ENCODE measurements at places on chromosomes 13 and 19. TPM values are rescaled to one million over a fixed set of nuclear protein-coding genes. Genes with fewer than 3 reads are reported as not detected.

DNA sequence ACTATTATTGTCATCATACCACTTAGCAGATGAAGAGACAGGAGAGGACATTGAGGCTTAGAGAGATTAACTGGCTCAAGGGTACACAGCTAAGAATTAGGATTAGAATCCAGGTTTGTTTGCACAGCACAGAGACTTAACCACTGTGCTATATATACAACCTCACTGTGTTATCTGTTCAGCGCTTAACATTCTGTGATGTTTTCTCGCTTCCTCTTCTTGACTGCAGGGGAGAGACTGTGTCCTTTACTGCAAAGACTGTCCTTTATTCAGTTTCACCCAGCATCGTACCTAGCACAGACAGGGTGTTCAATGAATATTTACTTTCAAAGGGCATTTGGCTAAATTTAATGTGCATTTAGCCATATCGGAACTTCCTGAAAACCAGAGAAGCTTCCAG is 54.9 kb upstream of the PCDH8 start:
- no peak for DNase-seq
- no peak overlapping the region for H3K4me3 ChIP-seq
- H3K4me1 ChIP-seq, result no peaks in the 10 kb centered on the region
- no peak overlapping the region for H3K27ac ChIP-seq
- no peaks in the 10 kb centered on the region for H3K36me3 ChIP-seq
- H3K27me3 ChIP-seq, result no peaks in the 10 kb centered on the region

The DAND5 gene
- 0.14 TPM for total RNA-seq

The ZNF865 gene
- 15.0 TPM for total RNA-seq

The RASIP1 gene
- 0.26 TPM for total RNA-seq

- H3K4me1 ChIP-seq, result peaks cover 12% of the 10 kb centered on the region
- DNase-seq, result no peak
These were observed 11.5 kb upstream of the ILF3 start for GRCh38 chr19:10642473-10643171.

DNA sequence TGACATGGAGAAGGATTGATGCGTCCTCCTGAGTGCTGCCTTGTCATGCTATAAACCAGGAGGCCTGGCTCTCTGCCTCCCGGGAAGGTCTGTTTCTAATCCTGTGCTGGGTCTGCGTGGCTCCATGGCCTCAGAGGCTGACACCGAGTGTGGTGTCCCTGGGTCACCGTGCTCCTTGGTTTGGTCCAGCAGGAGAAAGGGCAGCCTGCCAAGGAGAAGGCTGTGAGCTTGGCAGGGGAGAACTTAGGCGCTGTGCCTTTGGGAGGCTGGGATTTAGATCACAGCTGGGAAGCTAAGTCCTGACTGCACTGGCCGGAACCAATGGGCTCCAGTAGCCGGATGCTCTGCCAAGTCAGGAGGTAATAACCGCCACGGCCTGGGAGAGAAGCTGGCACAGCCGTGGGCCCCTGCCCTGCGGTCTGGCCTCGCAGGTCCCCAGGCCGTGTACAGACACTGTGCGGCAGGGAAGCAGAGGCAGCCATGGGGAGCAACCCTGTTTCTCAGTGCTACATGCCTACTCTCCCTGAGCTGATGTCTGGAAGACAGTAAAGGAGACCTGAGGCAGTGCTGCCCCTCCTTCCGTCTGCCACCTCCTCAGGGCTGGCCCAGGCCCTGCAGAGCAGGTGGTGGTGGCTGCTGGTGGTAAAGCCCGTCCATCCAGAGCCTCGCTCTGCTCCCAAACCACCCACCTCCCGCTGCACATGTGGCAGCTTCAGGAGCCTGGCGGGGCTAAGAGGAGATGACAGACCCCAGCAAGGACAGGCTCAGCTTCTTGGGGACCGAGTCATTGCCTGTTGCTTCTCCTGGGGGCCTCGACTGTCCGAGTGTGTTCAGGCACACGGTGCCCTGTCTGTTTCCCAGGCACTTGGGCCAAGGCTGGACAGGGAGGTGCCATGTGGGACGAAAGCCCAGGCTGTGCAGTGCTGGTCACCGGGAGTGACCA is 44.9 kb downstream of the C13orf46 start:
- no peaks in the 10 kb centered on the region for H3K36me3 ChIP-seq
- peak overlapping the region; percentile 5 for H3K27ac ChIP-seq
- H3K27me3 ChIP-seq, result no peaks in the 10 kb centered on the region

DNA sequence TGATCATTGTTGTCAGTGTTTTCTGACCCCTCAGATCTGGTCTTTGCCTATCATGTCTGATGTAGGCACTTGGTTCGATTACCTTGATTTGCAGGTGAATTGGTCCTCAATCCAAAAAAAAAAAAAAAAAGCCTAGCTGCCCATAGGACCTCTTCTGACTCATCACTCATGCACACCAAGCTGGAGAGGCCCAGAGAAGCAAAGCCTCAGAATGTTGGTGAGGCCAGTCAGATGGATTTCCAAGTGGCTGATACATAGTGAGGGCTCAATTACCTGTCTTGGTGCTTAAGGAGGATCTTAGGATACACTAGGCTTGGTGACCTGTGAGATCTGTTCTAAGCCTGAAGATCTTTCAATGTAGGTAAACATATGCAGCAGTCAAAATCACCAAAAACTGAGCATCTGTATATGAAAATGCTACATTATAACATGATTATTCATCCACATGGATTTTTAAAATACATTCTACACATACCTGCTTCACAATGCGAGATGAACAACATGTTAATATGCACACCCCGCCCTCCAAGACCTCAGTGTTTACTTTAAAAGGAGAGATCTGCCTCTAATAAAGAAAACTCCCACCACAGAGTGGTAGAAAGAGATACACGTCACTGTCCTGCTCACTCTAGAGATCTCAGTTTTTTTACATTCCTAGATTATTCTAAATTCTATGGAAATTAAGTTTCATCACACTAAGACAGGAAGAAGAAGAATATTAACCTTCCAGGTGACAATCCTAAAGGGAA is 79.9 kb upstream of the RAP2A start:
- H3K4me1 ChIP-seq, result no peaks in the 10 kb centered on the region
- peak; percentile 36 for DNase-seq
- H3K4me3 ChIP-seq, result no peak overlapping the region
- no peak overlapping the region for H3K27ac ChIP-seq
- peaks cover 29% of the 10 kb centered on the region for H3K36me3 ChIP-seq

GRCh38 chr13:45838171-45838745 is 13.3 kb downstream of the SIAH3 start:
- H3K4me1 ChIP-seq, result peaks cover 7% of the 10 kb centered on the region
- no peak overlapping the region for H3K4me3 ChIP-seq
- H3K27ac ChIP-seq, result no peak overlapping the region

- no peak overlapping the region for H3K4me3 ChIP-seq
- peaks cover 11% of the 10 kb centered on the region for H3K4me1 ChIP-seq
- no peaks in the 10 kb centered on the region for H3K36me3 ChIP-seq
- DNase-seq, result no peak
- H3K27ac ChIP-seq, result no peak overlapping the region
- H3K27me3 ChIP-seq, result peaks cover 9% of the 10 kb centered on the region
These were observed 2.2 kb upstream of the TNFSF9 start for GRCh38 chr19:6528544-6529121.
